ENCODE measurements at places on chromosomes 5 and 9. TPM values are rescaled to one million over a fixed set of nuclear protein-coding genes. Genes with fewer than 3 reads are reported as not detected.

GRCh38 chr5:148933903-148934432, 107.6 kb downstream of the ADRB2 start:
- no peak for DNase-seq

DNA sequence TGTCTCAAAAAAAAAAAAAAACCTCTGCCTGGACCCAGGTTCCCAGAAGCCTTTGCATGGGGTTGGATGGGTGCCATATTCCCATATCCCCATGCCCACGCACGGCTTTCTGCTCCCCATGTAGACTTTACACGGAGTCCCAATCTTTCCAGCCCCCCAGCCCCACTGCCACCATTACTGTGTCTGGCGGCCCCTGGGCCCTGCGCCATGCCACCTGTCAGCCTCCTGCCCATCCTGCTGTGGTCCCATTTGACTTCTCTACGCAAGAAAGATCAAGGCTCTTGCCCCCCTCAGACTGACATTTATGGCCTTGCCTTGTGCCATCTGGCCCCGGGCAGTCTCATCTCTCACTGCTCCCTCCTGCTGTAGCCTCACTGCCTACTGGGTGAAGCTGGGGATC, 6.5 kb upstream of the AK1 start:
- no peak for DNase-seq

- DNase-seq: no peak
Observed at GRCh38 chr9:126517833-126518356, 95.8 kb upstream of the LMX1B start.

Gene RAB14
- total RNA-seq: 64.3 TPM

Gene RNF224
- not detected for total RNA-seq

Gene EDIL3
- total RNA-seq: 604 TPM

Gene LYSMD3
- 20.9 TPM for total RNA-seq

Gene ZBED3
- total RNA-seq: 15.8 TPM

Data from chondrocyte (in vitro differentiated cells).